ENCODE measurements at places on chromosomes 2 and 18.

DNA sequence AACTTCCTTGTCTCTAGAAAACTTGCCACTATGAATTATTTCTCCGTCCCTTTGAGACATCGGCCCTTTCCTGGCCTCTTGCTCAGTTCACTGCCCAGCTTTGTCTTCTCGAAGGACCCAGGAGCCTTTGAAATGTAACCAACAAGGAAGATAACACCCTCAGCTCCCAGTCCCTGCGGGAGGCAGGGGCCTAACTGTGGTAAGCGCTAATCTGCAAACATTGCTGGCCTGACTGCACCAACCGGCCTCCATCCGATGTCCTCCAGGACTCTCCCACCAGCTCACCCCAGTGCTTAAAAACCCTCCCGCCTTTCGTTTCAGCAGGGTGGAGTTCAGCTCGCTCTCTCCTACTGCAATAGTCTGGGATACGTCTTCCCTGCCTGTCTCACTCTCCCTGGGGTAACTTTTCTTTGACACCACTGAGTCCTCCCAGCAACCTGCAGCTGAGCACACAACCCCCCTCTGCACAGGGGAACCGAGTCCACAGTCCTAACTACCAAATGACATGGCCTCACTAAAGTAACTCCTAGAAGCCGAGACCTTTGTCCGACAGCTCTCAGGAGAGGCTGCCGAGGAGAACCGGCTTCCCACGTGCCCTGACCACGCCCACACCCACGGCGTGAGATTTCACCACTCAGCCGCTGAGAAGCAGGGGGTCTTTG, 76.1 kb downstream of the MBP start:
- DNase-seq = no peak

DNA sequence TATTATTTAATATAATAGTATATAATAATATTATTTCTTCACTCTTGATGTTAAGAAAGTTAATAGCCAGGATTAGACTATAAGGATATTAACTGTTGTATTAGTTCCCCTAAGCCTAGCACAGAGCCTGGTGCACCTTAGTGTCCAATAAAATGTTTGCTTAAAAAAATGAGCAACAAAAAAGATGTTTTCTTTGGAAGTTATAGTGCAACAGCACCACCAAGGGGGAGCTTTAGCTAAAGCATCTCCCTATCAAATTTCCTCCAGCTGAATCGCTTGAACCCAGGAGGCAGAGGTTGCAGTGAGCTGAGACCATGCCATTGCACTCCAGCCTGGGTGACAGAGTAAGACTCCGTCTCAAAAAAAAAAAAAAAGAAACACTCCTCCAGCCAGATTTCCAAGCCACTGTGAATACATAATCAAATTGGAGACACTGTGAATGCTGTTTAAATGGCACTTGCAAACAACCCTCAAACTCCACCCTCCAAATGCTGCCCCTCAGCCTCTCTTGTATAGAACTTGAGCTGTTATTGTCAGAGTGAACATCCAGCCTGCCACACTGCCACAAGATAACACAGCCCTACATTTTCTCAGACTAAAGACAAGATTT, 221.9 kb downstream of the DYM start:
- DNase-seq = no peak

DNA sequence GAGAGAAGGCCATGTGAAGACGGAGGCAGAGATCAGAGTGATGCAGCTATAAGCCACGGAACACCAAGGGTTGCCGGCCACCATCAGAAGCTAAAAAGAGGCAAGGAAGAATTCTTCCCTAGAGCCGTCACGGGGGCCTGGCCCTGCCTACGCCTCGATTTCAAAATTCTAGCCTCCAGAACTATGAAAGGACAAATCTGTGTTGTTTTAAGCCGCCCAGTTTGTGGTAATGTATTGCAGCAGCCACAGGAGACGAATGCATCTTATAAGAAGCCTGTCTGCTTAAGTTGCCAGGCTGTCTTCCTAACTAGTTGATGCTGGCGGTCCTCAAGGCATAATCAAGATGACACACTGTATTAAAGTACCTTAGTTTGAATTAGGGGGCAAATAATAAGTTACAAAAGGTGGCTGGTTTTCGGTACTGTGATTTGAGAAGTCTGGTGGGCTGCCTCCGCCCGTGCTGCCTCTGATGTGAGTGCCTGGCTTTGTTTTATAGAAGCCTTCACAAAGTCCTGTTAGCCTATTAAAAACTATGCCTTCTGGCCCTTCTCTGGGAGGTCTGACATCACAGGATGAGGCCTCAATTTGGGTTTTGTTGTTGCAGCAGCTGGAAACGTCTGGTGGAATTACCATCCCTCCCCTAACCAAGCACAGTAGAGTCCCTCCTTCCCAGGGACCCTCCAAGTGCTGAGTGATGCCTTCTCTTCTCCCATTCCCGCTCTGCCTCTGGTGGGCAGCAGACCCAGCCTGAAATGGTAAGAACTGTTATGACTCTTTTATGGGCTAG, 53.6 kb downstream of the SRD5A2 start:
- peak; percentile 80 for DNase-seq

GRCh38 chr2:133968446-133968845, 285.4 kb upstream of the MGAT5 start:
- no peak for DNase-seq

DNA sequence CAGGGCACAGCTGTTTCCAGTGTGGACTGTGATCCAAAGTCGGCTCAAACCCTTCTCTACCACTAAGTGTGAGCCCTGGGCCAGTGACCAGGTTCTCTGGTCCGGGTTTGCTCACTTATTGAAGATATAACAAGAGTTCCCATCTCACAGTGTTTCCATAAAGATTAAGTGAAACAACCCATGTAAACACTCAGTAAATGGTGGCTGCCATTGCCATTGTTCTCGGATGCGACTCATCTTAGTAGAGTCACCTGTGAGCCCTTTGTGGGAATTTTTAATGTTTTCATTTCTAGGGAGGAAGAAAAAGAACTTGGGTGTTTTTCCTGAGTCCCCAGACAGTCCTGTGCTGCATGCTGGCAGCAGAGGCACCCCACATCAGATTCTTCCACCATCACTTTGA, 53.4 kb downstream of the TPGS2 start:
- no peak for DNase-seq

DNA sequence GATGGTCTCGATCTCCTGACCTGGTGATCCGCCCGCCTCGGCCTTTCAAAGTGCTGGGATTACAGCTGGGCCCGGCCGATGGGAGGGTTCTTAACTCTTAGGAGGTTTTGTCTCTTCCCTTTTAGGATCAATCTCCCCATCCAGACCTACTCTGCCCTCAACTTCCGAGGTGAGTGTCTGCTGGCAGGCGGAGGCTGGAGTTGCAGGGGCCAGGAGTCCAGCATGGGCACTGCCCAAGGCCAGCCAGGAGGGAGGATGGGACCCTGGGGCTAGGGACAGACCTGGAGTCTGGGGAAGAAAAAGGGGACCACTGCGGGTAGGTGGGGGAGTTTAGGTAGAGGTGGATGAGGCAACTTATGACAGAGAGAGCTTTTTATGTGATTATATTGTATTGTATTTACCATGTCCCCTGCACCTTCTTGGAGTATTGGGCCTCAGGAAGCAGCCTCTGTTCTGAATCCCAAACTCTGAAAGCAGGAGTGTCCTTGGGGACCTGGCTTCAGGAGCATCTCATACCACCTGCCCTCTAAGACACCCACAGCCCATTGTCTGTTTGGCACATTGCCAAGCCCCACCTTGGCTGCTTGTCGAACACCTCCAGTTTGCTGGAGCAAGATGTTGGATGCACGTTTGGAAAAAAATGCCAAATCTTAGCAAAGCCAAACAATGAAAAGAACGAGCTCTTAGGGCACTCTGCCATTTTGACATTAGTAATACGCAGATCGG, 5.6 kb downstream of the DES start:
- DNase-seq = no peak

DNA sequence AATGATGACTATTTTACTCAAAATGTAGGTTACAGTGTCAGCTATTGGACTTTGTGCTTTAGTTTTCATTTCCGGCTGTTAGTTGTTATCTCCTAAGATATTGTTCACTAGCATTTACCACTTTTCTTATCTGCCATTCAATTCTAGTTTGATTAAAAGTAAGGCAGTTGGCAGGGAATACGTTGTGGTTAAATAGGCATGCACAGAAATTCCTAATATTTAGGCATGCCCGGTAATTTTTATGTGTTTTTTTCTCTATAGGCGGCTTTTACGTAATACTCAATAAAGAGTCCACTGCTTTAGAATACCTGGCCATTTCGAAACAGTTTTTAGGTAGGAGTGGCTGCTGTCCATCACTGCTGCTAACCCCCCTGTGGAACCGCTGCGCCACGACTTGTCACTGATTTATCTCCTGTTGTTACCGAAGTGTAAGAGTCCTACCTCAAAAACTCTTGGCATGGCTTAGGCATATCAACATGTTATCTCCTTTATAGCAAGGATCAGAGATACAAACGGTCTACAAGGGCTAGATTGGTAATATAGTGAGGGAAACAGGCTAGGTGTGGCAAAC, 39.5 kb downstream of the BABAM2 start:
- DNase-seq = no peak

GRCh38 chr2:133977405-133977804, 276.5 kb upstream of the MGAT5 start:
- no peak for DNase-seq

GRCh38 chr2:202115479-202115971, 42.5 kb downstream of the KIAA2012 start:
- DNase-seq = no peak

GRCh38 chr2:150981826-150982225, 279.8 kb downstream of the RBM43 start:
- DNase-seq = no peak

GRCh38 chr2:15746703-15747550, 155.3 kb downstream of the DDX1 start:
- no peak for DNase-seq

- DNase-seq = no peak
Observed at GRCh38 chr2:71671895-71672825, 218.8 kb downstream of the DYSF start.

DNA sequence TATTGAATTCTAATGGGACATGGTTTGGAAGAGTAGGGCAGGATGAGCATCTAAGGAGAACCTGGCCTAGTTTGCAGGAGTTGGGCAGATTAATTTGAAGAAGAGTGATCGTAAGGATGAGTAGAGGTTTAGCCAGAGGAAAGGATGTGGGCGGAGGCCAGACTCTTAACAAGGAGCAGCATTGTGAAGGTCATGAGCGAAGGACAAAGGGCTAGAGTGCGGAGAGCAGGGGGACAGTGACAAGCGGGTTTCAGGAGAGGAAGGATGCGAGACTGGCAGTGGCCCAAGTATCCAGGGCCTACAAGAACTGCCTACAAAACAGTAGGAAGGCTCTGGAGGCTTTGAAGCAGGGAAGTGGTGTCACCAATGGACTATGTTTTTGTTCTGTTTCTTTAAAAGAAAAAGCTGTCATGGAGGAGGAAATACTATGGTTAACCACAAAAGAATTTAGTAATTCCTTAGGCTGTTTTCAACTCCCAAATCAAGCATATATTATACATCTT, 20.1 kb downstream of the SLC66A3 start:
- DNase-seq = no peak

DNA sequence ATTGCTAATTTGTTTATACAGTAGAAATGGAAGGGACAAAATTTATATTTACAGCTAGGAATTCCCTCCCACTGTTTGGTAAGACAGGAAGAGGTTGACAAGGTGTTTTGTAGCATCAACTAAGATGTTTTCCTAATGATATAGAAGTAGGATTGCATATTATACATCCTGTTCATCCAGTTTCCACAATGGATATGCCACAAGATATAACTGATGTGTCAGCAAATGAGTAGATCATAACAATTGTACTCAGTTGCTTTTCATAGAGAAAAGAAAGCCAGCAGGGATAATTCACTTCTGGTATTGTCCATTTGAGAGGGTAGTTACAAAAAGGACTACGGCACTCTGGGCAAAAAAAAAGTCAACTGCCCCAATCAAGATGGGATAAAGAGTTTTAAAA, 102.7 kb downstream of the CALCRL start:
- no peak for DNase-seq

DNA sequence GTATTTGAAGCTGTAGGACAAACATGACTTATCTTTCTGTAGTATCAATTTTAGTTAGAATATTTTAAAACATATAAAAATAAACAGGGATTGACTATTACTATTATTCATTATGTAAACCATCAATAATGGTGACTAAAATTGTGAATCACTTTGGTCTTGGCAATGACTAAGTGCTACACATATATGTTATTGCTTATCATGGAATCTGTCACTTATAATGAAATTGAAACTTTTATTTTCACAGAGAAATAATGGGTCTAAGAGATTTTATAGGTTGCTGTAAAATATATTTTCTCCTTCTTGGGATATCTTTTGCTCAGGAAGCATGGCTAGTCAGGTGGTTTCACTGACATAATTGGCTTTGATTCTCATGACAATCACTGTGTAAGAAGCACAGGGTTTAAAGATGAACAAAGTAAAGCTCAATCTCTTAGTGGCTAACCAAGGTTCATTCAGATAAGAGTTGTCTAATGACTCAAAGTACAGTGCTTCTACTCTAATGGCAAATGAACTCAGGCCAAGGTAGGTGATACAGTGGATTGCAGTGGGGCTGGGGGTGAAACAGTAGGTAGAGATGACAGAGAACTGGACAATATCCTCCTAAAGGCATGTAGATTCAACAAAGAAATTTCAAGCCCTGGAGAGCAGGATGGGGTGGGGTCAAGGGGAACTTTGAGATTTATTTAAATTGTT, 98.6 kb upstream of the FANCL start:
- DNase-seq = no peak

DNA sequence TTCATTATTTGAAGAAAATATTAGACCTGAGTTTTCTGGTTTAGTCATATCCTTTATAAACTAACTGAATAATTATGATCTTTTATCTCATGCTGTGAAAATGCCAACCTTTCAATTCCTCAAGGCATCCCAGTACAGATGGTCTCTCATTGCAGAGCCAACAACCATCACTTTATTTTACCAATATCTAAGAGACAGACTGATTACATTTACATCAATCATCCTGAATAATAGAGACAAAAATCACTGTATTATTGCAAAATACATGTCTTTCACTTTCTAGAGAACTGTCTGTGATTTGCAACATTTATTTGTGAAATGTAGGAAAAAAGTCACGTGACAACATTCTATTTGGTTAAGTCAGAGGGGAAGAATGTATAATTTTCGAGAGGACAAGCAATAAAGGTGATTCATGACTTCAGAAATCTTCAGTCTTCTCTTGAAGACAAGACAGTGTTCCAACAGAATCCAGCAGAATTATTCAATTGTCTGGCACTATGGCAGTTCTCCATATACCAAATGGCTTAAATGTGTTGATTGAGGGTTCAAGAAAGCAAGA, 503.6 kb upstream of the SYT4 start:
- no peak for DNase-seq

DNA sequence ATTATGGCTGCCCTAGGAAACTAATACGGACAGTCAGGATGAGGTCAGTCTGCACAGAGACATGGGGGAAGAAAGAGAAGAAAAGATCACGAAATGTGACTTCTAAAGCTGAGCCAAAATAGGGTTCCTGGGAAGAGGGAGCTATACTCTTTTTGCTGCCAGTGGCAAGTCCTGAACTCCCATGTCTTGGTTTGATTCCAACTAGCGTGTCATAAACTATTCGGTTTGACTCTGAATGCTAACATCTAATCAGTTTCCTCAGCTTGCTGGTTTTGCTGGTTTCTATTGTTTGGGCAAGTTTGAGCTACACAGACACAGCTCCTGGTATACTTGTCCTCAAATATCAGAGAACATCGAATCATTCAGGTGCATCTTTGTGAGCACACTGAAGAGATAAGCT, 80.5 kb upstream of the CYP1B1 start:
- no peak for DNase-seq

Measured in vagina (tissue), 2 donors.